ENCODE measurements at places on chromosomes 6 and 20.

- DNase-seq: no peak
Measured at GRCh38 chr6:116528780-116529179, 16.7 kb downstream of the TRAPPC3L start.

GRCh38 chr6:109031416-109031815, 63.2 kb downstream of the SESN1 start:
- DNase-seq: no peak

- DNase-seq: peak; percentile 5
Measured at GRCh38 chr20:8272766-8273165, 140.7 kb downstream of the PLCB1 start.

- DNase-seq: peak; percentile 91
Measured at GRCh38 chr6:3001773-3002293, 2.1 kb downstream of the NQO2 start.

DNA sequence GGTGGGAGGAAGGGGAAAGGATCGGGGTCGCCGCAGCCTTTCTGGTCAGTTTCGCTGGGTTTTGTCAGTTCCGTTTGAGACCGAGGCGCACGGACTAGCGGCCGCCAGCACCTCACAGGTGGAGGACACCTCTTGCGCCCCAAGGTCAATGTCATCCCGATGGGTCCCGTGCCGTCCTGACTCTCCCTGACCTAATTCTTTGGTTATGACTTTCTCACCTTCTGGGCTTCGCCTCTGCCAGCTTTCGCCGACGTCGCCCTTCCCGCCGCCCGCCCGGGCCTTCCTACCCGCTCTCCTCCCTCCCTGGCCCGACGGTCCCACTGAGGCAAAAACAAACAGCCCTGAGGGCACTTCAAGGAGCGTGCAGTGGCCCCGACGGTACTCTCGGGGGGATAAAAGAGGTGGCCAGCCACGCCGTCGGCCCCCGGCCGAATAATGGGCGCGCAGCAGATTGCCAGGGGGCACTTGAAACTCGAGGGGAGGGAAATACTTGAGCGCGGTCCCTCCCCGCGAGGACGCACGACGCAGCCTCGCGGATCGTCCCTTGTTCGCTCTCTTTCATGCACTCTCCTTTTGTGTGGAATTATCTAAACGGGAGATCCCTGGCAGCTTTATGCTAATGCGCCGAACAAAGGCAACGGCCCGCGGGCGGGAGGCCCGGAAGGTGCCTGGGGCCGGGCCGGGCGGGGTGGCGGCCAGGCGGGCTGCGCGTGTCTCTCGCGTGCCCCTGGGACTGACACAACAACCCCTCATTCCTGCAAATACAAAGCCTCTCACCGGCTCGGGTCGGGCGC, 3.9 kb upstream of the INSM1 start:
- no peak for DNase-seq

- peak; percentile 67 for DNase-seq
Measured at GRCh38 chr20:38023181-38024001, 9.9 kb downstream of the TTI1 start.

DNA sequence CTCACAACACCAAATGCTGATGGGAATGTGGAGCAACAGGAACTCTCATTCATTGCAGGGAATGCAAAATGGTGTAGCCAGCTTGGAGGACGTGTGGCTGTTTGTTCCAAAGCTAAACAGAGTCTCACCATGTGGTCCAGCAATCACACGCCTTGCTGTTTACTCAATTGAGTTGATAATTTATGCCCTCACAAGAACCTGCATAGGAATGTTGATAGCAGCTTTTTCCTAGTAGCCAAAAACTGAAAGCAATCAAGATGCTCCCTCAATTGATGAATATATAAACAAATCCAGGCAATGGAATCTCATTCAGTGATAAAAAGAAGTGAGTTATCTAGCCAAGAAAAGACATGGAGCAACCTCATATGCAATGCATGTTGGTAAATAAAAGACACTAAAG, 15.6 kb upstream of the VSX1 start:
- DNase-seq: no peak

Data from MV-4-11 (cell line).